ENCODE measurements at places on chromosomes 2 and 18.

GRCh38 chr2:53575721-53576124 is 191.9 kb upstream of the CHAC2 start:
- no peak for DNase-seq

GRCh38 chr18:9989481-9989880 is 75.7 kb downstream of the VAPA start:
- no peak for DNase-seq

DNA sequence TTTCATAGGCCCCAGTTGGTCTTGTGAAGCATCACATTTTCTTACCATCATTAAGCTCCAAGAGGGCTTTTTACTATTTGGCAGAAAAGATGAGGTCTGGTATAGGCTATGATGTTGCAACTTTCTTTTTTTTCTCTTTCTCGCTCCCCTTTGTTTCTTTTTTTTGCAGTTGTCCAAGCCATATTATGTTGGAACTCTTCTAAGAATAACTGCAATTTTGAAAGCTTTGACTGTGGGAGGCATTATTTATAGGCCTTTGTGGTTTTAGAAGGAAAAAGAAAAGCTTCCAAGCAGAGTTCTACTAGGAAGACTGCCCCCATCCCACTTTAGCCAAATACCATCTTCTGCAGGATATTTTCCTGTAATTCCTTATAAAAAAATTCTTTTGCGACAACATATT is 571.6 kb downstream of the ARHGAP15 start:
- DNase-seq: no peak

- DNase-seq: no peak
Measured at GRCh38 chr18:33924576-33924975, 300.1 kb downstream of the NOL4 start.

- no peak for DNase-seq
Measured at GRCh38 chr2:68317971-68318913, 1.5 kb downstream of the CNRIP1 start.

DNA sequence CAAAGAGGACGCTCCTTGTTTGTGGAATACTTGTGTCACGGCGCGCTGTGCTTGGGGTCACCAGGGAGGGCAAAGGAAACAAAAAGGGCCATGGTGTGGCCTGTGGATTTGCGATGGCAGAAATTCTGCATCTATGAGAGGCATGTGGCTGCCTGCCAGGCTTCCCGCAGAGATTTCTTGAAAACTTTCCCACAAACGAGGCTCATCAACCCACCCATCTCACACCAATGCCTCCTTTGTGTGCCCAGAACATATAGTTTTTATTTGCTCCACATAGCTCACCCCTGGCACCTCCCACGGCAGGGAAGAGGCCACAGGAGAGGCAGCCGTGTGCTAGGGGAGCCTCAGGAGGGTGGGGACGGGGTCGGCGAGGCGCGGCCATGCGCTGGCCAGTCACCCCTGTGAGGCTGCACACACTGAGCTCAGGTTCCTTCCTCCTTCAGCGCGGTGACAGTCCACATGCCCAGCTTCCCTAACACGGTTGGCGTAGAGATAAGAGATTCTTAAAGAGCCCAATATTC is 100.3 kb downstream of the MBP start:
- no peak for DNase-seq

- DNase-seq: no peak
Measured at GRCh38 chr2:189116979-189117378, 62.6 kb downstream of the COL5A2 start.

DNA sequence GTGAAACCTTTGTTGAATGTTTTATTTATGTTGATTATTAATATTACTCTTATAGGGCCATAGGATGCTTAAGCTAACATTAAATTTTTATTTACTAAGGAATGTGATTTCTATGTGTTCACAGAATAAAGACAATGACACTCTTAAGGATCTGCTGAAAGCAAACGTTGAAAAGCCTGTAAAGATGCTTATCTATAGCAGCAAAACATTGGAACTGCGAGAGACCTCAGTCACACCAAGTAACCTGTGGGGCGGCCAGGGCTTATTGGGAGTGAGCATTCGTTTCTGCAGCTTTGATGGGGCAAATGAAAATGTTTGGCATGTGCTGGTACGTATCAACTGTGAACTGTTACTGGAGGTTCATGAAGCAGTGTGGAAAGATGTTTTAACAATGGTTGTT is 20.4 kb downstream of the GORASP2 start:
- DNase-seq: no peak

DNA sequence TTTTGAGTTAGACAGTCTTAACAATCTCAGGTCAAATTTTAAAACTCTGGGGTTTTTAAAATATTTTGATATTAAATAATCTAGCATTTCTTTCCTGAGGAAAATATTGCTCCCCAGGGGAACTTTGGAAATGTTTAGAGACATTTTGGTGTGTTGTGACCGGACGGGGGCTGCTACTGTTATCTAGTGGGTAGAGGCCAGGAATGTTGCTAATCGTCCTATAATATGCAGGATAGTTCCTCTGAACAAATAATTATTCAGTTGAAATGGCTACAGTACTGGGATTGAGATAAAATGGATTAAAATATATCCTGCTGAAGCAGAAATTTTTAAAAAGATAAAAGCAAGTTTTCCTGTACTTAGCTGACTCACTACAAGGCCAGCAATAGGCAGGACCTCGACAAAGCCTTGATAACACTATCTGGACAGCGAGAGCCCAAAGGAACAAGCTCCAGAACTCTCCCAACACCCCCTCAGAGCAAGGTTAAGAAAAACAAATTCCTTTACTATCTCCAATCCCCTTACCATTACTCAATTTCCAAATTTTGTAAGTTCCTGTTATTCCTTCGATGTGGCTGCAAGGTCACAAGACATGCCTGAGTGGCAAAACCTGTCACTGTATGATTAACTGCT is 1407.4 kb downstream of the SUCLG1 start:
- DNase-seq: no peak

DNA sequence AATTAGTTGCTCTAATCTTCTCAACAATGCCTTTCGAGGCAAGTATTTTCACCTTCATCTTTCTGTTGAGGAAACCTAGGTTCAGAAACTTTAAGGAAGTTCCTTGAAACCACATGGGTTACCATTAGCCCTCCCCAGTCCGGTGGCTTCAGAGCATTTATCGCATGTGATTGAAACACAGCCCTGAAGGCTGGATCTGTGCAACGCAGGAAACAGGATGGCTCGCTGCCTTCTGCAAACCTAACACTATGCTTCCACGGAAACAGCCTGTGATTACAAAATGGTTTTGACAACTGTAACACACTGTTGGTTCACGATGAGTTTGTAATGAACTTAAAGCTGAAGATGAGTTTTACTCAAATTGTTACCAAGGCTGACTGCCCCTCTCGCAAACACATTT is 68.5 kb downstream of the EPB41L3 start:
- no peak for DNase-seq

DNA sequence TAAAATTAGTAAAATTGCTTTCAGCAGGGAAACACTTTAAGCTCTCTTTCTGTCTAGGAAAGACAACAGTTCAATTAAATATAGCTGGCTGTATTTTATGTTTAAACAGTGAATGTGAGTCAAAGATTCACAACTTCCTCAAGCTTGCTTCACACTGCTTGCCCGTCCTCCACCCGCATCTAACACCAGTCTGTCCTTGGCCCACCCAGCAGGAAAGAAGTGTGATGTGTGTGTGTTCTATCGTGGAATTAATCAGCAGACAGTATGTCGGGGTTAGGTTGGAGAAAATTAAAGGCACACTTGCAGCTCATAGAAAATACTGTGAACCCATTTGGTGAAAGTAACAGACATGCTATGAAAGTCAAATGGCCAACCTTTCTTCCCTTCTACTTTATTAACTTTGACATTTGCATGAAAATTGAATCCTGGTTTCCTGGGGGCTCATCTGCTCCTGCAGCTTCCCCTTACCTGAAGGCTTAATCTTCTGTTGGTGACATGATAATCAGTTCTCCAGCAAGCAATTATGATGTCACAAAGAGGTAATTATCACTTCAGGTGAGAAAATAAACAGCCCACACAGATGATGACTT is 182.0 kb downstream of the UXS1 start:
- no peak for DNase-seq

DNA sequence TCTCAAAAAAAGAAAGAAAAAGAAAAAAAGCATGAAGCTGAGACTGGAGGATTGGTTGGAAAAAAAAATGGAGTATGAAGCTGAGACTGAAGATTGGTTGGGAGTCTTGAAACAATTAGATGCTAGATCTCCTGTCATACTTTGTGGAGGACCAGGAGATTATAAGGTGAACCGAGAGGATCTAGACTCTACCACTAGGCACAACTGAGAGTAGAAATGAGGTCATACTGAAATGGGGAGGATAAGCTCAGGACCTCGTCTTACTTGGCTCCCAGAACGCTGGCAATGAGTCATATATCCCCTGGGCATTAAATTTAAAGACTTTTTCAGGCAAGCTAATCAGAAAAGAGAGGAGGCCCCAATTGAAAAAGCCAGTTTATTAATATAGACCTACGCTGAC is 3.3 kb upstream of the ORC2 start:
- no peak for DNase-seq

DNA sequence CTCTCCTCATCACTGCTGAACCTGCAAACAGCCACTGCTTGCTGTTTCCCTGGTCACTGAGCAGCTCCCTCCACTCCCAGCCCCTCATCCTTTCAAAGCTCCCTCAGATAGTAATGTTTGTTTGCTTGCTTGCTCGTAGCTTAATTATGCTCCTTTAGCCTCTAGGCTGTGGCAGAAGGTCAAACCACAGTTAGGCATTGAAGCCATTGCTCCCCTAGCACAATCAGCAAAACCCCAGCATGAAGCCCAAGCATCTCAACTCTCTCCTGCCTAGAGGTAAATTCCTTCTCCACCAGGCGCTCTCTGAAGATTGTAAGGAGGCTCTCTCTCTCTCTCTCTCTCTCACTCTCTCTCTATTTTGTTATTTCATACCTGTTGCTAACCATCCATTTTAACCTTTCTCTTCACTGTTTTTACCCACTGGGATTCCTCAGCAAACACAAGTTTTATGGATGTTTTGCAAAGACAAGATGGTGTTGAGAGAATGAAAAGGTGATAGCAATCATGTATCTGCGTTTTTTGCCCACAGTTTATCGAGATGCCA is 135.9 kb upstream of the HNRNPA3 start:
- no peak for DNase-seq

DNA sequence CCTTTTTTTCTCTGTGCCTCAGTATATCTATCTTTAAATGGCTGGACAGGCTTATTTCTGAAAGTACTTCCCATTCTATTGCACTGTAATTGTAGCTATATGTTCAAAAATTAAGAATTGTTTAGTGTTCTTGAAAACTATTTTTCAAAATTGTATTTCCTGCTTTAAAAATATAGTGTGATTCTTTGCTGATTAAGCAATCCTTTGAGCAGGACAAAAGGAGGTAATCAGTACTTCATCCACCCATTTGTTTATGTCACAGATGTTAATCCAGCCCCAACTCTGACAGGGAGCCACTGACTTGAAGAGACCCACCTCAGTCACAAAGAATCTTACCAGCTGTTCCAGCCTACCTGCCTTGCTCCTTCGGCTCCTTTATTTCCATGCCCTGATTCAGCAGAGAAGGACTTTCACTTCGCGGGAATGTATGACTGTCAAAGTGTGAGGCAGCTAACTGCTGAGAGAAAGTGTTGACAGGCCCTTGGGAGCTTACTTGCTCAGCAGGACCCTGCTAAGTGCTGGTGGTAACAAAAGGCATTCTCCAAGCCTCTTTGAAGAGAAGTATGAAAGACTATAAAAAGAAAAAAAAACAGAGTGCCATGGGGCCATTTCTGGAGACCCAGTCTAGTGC is 393.3 kb upstream of the CYRIA start:
- DNase-seq: no peak

DNA sequence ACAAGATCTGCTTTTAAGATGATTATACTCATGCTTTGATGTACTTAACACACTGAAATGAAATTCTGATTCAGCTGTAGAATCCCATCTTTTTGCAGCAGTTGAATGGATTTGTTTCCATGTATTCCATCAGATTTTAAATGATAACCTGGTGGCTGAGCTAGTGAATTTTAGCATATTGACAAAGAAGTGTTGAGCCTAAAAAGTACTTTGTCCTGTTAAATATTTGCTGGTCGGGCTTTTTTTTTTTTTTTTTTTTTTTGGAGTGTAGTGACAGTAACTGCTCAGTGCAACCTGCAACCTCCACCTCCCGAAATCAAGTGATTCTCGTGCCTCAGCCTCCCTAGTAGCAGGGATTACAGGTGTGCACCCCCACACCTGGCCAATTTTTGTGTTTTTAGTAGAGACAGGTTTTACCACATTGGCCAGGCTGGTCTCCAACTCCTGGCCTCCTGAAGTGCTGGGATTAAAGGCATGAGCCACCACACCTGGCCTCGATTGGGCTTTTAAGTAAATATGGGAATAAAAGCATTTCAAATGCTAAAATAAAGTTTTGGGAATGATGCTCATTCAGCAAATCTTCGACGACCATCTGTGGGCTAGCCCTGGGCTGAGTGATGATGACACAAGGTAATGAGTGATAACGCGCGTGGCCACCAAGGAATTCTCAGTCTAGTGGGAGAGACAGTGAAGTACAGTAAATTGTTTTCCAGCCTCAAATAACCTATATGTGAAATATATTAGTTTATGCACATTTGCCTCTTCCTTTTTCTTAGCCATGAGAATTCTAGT is 2.2 kb downstream of the ELP2 start:
- no peak for DNase-seq

- no peak for DNase-seq
Measured at GRCh38 chr2:171924170-171924942, 2.1 kb downstream of the HAT1 start.
